ENCODE measurements at places on chromosomes 11 and 22.

- no peak for DNase-seq
Observed at GRCh38 chr11:72544589-72544988, 110.3 kb upstream of the CLPB start.

DNA sequence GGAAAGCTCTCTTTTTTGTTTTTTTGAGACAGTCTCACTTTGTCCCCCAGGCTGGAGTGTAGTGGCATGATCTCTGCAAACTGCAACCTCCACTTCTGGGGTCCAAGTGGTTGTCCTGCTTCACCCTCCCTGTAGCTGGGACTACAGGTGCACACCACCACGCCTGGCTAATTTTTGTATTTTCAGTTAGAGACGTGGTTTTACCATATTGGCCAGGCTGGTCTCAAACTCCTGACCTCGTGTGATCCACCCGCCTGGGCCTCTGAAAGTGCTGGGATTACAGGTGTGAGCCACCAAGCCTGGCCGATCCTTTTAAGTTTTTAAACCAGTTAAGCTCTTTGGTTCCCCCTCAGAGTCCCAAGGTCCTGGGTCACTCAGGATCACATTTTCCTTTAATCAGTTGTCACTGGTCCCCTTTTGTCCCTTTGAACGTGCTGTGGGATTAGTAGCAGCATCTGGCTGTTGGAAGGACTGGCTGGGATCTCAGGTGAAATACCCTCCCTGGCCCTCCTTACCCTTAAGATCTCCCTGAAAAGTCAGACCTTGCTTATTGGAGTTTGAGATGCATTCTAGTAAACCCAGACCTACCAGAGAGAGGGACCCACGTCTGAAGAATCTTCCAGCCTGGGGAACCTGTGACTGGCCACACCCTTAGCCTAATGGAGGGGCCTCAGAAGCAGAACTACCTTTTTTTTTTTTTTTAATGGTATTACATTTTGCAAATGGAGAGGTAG, 8.1 kb downstream of the MALAT1 start:
- no peak for DNase-seq

GRCh38 chr11:70618431-70619101, 220.2 kb downstream of the CTTN start:
- no peak for DNase-seq

DNA sequence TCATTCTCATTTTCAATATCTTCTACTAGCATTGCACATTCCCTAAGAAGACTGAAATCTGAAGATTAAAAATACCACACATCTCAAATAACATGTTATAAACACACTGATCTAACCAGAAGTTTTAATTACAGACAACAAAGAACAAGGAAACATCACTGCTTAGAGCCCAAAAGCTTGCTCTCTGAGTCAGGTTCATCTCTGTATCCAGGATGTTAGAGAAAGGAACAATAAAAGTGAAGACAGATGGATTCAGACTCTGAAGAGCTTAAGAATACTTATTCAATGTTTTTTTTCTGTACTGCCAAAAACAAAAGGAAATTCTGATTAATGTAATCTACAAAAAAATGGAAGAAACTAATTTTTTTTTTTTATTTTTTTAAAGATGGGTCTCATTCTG, 16.5 kb downstream of the RDX start:
- DNase-seq: no peak

GRCh38 chr11:72562431-72562830, 111.8 kb downstream of the PDE2A start:
- DNase-seq: no peak

GRCh38 chr11:20367313-20367948, 3.9 kb downstream of the HTATIP2 start:
- DNase-seq: no peak

- DNase-seq: no peak
Observed at GRCh38 chr11:24622262-24622661, 125.4 kb downstream of the LUZP2 start.

- no peak for DNase-seq
Observed at GRCh38 chr11:116525961-116526495, 246.8 kb downstream of the BUD13 start.

DNA sequence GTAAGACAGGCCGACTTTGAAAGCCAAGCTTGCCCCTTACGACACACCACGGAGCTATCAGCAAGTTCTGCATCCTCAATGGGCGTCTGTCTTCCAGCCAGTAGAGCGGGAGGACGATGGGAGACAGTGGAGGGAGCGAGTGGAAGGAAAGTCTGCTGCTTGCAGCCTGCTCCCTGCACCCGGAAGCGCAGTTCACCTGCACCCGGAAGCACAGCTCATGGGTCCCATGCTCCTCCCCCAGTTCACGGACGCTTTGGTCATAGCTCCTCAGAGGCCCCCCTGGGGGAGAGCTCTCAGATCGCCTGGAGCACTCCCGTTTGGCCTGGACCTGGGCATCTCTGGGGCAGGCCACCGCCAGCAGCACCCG, 51.3 kb downstream of the FBLN1 start:
- DNase-seq: no peak

DNA sequence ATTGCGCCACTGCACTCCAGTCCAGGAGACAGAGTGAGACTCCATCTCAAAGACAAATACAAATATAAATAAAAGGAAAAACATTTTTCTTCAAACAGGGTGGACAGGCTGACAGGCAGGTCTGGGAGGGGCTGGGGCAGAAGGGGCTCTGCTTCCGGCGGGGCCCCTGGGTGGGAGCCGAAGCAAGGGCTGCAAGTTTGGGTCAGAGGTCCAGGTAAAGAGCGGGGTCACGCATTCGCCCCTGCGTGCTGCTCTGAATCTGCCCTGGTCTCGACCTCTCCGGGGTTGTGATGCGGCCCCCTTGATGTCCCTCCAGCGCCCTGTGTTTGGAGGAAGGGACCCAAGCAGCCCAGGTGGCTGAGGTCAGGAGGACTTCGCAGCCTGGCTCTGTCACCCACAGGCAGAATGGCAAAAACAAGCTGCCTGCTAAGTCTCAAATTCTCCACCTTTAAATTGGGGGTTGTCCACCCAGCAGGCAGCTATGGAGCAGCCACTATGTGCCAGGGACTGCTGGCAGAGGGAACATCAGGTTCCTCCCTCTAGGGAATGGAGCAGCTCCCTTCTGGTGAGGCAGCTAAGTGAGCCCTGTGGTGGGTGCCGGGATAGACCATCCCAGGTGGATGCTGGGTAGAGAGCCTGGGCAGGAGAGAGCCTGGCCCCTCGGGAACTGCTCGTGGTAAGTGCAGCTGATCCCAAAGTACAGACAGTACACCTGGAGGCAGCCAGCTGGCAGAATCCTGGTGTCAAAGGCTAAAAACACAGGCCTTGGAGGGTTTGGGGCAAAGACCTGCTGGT, 10.3 kb upstream of the PHF21B start:
- DNase-seq: no peak

GRCh38 chr11:31806186-31806927, 4.8 kb downstream of the PAX6 start:
- no peak for DNase-seq

DNA sequence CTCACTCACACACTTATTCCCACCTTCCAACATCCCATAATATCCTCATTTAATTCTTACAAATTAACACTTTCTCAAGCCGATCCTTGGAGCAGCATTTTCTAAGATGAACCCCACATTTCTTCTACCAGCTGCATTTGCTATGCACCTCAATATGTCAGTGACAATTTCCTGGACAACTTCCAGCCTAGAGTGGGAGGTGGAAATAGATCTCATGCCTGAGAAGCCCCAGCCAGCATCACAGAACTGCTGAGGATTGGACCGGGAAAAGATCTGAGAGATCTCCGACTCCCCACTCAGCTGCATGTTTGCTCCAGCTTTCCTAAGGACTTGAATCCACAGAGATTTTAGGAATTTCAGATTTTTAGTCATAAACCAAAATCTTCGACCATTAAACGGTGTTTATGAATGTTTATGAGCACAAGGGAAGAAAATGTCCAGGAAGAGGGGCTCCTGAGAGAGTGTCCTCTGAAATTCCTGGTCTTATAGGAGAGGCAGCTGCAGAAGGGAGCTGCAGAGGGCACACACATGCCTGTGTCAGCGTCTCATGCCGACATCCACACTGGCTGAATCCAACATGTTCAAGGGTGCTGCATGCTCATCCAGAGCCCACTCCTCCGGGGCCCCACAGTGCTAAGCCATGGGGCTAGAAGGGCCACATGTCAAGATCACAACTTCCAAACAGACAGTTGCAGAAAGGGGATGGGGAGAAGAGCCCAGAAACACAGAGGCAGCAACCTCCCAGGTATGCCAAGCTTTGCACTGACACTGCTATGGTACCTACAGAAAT, 68.6 kb downstream of the MICAL3 start:
- DNase-seq: no peak

- no peak for DNase-seq
Observed at GRCh38 chr22:44363980-44364750, 51.4 kb upstream of the SHISAL1 start.

- no peak for DNase-seq
Observed at GRCh38 chr11:118635237-118635591, 27.8 kb downstream of the PHLDB1 start.

DNA sequence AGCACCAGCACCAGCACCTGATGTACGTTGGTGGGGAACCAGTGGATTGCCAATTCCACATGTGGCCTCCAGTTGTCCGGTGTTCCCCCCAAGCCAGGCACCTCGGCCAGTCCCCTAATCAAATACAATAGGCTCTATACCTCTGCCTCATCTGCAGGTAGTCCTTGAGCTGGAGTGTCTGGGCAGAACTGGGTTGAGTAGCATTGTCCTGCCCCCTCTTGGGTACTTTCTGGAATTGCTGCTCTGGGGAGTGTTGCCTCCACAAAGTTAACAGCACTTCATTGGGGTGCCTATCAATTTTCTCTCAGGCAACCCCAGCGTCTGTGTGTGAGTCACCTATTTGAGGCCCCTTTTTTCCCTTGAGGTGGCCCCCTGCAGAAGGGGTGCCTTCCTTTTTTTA, 413.0 kb upstream of the LARGE1 start:
- DNase-seq: no peak

DNA sequence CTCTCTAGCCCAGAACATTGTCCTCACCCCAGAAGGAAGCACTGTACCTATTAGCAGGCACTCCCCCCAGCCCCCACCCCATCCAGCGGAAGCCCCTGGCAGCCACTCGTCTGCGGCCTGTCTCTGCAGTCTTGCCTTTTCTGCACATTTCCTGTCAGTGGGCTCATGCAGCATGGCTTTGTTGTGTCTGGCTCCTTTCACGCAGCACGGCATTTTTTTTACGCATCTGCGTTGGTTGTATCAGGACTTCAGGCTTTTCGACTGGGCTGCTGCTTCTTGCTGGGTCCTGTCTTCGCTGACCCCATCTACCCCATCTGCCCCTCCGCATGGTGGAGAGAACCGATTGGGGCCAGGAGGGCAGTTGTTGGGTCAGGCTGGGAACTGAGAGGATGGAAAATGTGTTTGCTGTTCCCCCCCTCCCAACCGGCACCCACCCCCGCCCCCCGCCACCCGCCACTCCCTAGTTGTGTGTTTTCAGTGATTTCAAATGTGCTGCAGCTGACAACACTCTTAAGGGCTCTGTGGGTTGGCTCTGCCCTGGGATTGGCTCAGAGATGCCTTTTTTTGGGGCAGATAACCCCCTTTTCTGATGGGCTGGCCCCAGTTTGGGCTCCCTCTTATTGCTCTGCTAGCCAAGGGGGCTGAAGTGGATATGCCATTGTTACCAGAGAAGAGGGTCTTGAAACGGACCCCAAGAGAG, 110.0 kb downstream of the KIAA1671 start:
- peak; percentile 91 for DNase-seq

- DNase-seq: no peak
Observed at GRCh38 chr11:86955361-86956120, at the start of gene FZD4. TSS of gene FZD4 (minus strand) at chr11:86955395. CDS start at chr11:86955085, 310 bp downstream.

- DNase-seq: no peak
Observed at GRCh38 chr22:36344106-36344827, 43.5 kb downstream of the MYH9 start.

DNA sequence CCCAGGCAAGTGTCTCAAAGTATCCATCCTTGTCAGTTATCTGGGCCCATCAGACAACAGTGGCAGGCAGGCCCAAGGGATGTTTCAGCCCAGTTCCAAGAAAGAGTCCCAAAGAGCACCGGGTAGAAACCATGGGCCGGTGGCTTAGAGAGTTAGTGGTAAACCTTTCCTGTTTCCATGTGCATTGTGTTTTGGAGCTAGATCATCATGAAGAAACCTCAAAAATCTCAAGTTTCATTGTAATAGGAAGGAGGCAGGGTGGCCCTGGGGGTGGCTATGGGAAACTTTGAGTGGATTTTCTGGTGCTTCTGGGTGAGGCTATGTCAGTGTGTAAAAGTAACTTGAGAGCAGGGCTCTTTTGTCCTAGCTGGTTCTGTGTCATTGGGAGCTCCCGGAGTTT, 68.1 kb downstream of the UBASH3B start:
- no peak for DNase-seq

- no peak for DNase-seq
Observed at GRCh38 chr11:128324051-128324481, 263.3 kb downstream of the ETS1 start.

- peak; percentile 62 for DNase-seq
Observed at GRCh38 chr11:3157381-3158130, 7.6 kb downstream of the OSBPL5 start.

- DNase-seq: no peak
Observed at GRCh38 chr11:118927554-118928100, 1.9 kb upstream of the BCL9L start.

Measured in Jurkat, Clone E6-1 (cell line).